ENCODE measurements at places on chromosomes 11 and 22.
A peak's percentile ranks its signal among the peaks of the same experiment; 100 is the strongest.

- peak; percentile 96 for DNase-seq
Observed at GRCh38 chr11:128714881-128715280, 21.0 kb downstream of the FLI1 start.

GRCh38 chr11:118012083-118012669 is 26.0 kb downstream of the IL10RA start:
- no peak for DNase-seq

- DNase-seq, result peak; percentile 97
Observed at GRCh38 chr11:64317961-64318765, at the start of gene PRDX5. PRDX5 (plus strand) TSS chr11:64318121; CDS start chr11:64318216, 95 bp downstream.

- no peak for DNase-seq
Observed at GRCh38 chr11:11963842-11964773, 44.3 kb downstream of the DKK3 start.

DNA sequence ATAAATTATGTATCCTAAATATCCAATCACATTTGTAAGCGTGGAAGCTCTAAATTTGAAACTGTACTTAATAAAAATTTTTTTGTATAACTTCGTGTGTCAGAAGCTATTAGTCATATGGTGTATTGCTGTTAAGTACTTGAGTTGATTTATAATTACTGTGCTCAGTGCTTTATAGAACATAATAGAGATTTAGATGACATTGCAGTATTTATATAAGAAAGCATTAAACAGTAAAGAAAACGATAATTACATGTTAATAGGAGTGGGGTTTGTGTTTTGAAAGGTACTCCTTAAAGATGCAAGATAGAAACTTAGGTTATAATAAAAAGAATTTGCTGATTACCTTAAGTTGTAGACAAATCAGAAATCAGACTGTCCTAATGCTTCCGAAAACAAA is 5.9 kb upstream of the TCP11L1 start:
- DNase-seq, result no peak

GRCh38 chr11:90803366-90803765 is 580.5 kb upstream of the CHORDC1 start:
- DNase-seq, result no peak

All from fibroblast of the aortic adventitia (primary cell).